Stimulated activated CD8-positive, alpha-beta memory T cell treated with anti-CD3 and anti-CD28 coated beads, Interleukin-15, amount 100 ng/mL, for 24 hours (primary cell): ENCODE measurements at places on chromosomes 2 and 18.

DNA sequence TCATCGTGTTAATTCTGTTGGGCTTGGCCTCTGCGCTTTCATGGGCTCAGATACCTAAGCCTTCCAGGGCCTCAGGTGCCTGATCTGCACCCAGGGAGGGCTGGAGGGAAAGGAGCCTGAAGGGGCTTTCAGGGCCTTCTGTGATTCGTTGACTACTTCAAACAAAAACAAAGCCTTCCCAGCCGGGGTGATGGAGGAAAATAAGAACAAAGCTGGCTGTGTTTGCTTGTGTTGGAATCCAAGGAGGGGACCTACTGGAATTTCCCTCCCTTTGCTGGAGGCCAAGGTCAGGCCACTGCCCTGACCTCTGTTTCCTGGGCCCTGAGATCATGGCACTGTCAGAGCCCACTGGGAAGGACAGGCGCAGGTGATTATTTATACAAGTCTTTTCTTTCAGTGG, 135.3 kb downstream of the KLHL29 start:
- no peak for DNase-seq

- no peak for DNase-seq
Observed at GRCh38 chr2:133936601-133937000, 317.3 kb upstream of the MGAT5 start.

DNA sequence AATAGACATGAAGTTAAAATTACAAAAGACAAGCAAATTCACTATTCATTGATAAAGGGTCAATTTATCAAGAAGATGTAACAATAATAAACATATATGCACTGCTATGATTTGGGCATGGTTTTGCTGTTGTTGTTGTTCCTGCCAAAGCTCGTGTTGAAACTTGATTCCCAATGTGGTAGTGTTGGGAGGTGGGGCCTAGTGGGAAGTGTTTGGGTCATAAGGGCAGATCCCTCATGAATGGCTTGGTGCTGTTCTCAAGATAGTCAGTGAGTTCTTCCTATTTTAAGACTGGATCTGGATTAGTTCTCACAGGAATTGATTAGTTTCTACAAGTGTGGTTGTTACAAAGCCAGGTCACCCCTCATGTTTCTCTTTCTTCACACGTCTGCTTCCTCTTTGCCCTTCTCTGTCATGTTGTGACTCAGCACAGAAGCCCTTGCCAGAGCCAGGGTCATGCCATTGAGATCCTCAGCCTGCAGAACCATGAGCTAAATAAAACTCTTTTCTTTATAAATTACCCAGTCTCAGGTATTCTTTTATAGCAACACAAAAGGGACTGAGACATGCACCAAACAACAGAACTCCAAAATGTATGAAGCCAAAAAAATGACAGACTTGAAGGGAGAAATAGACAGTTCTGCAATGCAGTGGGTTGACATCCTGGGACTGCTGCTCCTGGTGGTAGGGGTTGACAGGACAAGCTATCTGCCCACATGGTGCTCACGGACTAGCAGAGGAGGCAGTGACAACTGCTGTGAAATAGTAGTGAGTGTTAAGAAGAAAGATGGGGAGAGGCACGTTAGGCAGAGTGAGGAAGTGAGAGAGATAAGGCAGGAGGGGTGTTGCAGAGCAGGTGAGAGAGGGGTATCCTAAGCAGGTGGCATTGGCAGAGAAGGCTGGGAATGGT, 18.6 kb upstream of the SKA1 start:
- DNase-seq, result no peak

GRCh38 chr2:63544017-63544627, 44.2 kb downstream of the WDPCP start:
- DNase-seq, result no peak

- DNase-seq, result no peak
Observed at GRCh38 chr2:62687636-62688035, 17.9 kb upstream of the EHBP1 start.
